Activated naive CD8-positive, alpha-beta T cell treated with anti-CD3 and anti-CD28 coated beads, Interleukin-2, amount 50 U/mL, for 24 hours (primary cell): ENCODE measurements at places on chromosomes 1 and 21.
A peak's percentile ranks its signal among the peaks of the same experiment; 100 is the strongest.

- peak; percentile 81 for DNase-seq
Measured at GRCh38 chr1:221839782-221840395, 98.0 kb upstream of the DUSP10 start.

DNA sequence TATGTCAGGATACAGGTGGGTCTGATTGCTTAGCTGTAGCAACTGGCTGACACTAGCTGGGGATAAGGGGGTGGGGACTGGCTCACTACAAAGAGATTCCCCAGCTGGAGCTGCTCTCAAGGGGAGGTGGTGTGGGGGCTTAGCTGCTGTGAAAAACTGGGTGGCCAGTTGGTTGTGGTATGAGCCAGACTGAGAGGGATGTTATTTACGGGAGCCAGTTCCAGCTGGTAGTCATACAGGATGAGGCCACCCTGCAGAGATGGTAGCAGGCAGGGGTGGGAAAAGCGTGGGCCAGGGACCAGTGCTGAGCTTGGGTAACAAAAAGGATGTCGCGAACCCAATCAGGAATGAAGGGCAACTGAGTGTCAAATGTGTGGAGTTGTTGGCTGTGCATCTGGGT is 204.0 kb upstream of the C21orf91 start:
- DNase-seq = no peak

DNA sequence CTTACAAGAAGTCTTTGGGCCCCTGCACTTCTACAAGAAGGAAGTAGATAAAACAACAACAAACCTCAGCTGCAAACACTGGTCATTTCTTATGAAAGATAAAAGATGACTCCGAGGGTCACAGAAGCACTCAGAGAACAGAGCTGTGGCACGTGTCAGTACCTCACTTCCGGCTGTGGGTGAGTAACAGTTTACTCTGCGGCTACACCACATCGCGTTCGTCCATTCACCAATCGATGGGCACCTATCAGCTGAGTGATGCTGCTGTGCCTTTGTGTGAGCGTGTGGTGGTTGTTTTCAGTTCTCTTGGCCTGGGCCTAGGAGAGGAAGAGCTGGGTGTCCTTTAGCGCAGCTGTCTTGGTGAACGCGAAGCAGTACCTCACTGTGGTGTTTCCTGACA is 49.9 kb downstream of the COL6A1 start:
- DNase-seq = peak; percentile 22

- DNase-seq = peak; percentile 43
Measured at GRCh38 chr1:66503841-66504470, 30.0 kb upstream of the SGIP1 start.

- DNase-seq = no peak
Measured at GRCh38 chr1:15296585-15297321, 49.7 kb downstream of the FHAD1 start.

- DNase-seq = no peak
Measured at GRCh38 chr1:80212948-80213347, 1206.4 kb upstream of the ADGRL4 start.
